ENCODE measurements at places on chromosomes 13 and 19.

- no peak for DNase-seq
Observed at GRCh38 chr19:4014541-4015491, 7.3 kb downstream of the PIAS4 start.

DNA sequence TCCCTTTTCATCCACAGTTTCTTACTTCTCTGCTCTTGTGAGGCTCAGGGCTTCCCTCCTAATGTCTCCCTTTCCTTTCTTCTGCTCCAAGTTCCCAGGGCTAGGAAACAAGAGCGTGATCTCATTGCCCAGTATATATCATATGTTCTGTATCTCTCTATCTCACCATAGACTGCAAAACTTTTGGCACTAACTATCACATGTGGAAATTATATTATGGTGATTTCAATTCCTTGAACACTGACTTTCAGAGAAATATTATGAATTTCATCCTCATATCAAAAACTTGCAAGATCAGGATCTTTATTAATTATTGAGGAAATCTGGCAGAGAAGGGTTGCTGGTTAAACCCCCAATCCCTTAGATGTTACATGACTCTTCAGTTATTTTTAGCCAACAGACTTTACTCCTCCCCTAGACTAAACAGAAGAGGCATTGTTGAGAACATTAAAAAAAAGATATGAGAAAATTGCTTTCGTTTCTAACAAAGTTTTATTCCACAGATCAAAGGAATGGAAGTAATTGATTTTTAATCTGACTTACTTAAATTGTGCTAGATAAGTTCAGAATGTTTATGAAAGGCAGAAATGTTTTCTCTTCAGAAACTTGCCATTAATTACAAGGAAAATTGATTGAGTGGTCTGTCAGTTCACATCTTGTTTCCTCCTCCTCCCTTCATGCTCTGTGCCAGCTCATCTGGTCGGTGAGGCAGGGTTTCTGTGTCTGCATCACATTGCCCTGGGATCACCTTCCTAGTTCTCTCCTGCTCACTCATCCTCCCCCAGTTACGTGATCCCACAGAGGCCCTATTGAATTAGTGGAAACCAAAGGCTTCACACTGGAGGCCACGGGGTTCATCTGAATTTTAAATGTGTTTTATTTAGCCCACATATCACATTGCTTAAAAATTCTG lies 378.5 kb downstream of the LMO7 start:
- no peak for DNase-seq

GRCh38 chr19:53910170-53910518 lies 1.1 kb downstream of the CACNG7 start:
- DNase-seq = no peak

DNA sequence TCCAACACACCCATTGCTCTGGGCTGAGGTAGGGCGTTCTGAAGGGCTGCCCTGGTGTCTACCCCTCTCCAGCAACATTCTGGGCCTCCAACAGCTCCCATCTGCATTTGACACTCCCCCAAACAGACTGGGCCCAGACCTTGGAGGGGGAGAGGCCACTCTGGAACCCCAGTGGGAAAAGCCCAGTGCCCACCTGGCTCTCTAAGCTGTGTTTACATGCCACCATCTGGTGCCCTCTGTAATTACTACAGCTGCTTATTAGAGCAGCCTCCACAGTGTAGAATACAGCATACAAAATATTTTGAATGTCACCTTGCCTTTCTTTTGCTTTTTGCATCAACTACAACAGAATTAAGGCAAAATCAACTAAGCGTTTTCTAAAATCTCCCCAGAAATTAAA lies 35.8 kb upstream of the TM9SF2 start:
- DNase-seq = no peak

DNA sequence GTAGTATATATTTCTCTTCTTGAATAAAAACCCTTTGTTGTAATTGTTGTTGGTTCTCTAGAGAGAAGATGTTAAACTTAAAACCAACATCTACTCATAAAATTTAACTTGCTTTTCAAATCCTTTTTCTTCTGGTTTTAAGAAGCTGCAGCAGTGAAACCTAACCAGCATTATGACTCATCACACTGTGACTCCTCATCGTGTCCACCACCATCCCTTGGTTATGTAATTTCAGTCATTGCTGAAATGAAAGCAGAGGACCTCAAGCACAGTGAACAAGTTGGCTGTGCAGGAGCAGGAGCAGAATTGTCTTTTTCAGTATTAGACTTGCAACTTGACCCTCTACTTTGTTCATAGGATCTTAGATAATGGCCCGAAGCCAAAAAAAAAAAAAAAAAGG lies 64.9 kb upstream of the HTR2A start:
- no peak for DNase-seq

DNA sequence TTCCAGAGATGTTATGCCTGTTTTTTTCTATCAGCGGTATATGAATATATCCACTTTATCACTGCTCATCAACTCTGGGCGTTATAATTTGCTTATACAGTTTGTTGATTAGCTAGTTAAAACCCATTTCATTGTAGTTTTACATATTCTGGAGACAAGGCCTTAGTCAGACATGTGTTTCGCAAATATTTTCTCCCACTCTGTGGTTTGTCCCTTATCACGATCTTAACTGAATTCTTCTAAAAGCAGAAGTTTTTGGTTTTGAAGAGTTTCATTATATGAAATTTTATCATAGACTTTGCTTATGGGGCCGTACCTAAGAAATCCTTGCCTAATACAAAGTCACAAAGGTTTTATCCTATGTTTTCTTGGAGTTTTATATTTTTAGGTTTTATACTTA lies 84.6 kb downstream of the FRY start:
- DNase-seq = no peak

- no peak for DNase-seq
Observed at GRCh38 chr19:42357290-42357689, 31.9 kb downstream of the MEGF8 start.
